ENCODE measurements at places on chromosomes 2 and 18. TPM values are rescaled to one million over a fixed set of nuclear protein-coding genes. Genes with fewer than 3 reads are reported as not detected.

The CNTNAP5 gene
- total RNA-seq: not detected

The B3GNT7 gene
- 0.50 TPM for total RNA-seq

The ERMN gene
- not detected for total RNA-seq

The MAB21L4 gene
- under 0.01 TPM for total RNA-seq
